ENCODE measurements at places on chromosomes 12 and 14.

GRCh38 chr12:12764824-12765223 is 20.6 kb upstream of the APOLD1 start:
- DNase-seq: no peak

DNA sequence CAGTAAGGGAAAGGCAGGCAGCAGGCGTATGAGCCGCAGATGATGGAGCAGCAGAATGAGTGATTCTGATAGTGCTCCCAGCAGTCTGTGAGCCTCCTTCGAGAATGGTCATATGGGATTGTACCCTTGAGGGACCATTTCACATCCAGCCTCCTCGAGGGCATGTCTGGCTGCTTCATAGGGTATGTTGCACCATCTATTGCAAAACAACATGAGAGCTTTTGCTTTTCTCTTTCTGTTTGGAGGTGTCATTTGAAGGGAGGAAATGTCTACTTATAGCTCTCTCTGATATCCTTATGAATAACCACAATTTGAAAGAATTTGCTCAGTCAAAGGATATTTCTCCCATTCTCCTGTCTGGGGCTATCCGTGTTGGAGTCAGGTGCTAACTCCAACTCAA is 172.8 kb downstream of the TMEM132C start:
- DNase-seq: no peak

GRCh38 chr12:79689061-79689476 is 1.7 kb downstream of the PAWR start:
- no peak for DNase-seq

DNA sequence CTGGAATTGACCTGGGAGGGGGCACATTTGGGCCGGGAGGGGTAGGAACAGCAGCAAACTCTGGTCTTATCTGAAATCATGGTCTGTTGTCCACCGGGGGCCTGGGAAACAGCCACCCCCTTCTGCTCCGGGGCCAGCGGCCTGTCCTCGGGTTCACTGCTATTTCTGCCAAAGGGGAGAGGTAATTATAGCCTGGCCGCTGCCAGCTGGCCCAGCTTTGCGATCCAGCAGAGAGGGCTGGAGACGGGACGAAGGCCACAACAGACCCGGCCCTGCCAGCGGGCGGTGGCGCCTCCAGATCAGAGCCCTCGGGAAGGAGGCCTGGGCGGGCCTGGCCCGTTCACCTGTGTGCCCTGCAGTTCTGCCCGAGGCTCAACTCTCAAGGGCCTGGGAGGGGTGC is at the start of gene C14orf180:
TSS of gene C14orf180 (plus strand) at position 258 of the 400 bp plus-strand sequence. CDS start 6,667 bp downstream, outside the sequence.
- no peak for DNase-seq

DNA sequence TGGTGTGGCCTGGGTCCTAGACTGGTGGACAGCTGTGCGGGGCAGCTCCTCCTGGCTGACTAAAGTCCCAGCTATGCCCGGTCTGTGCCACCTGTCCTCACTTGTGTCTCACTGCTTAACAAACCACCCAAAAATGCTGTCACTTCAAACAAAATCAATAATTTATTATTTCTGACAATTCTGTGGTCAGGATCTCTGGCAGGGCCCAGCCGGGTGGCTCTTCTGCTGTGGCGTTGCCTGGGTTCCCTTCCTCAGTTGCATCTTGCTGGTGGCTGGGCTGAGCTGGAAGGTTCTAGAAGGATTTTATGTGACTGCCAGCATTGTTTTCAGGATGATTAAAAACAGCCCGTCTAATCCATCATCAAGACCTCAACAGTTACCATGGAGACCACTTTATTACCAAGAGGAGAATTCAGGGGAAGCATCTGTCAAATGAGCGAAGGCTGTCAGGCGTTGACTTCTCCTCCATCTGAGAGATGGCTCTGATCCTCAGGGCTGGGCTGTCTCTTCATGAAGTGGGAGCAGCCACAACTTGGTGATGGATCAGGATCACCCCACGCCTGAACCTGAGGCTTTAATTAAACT is 280.6 kb upstream of the SFSWAP start:
- no peak for DNase-seq

GRCh38 chr12:115443351-115443938 is 759.5 kb upstream of the TBX3 start:
- no peak for DNase-seq

DNA sequence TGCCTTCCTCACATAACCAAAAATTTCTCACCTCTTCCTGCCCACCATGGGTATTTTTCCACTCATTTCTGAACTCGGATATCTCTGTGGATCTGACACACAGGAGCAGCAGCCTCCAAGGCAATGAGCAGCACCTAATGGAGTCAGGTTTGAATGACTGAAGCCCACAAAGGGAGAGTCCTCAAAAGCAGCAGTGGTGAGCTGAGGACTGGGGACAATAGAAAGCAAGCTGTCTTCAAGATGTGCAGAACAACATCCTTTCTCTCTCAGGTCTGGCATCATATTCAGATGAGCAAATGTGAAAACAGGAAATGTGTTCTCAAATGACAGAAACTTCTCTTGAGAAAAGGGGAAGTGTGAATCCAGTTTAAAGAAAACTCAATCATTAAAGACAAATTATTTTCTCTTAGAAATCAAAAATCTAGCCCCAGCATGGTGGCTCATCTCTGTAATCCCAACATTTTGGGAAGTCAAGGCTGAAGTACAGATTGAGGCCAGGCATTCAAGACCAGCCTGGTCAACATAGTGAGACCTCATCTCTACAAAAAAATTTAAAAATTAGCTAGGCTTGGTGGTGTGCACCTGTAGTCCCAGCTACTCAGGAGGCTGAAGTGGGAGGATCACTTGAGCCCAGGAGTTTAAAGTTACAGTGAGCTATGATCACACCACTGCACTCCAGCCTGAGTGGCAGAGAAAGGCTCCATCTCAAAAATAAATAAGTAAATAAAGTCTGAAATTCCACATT is 54.2 kb downstream of the C12orf42 start:
- DNase-seq: peak; percentile 97

DNA sequence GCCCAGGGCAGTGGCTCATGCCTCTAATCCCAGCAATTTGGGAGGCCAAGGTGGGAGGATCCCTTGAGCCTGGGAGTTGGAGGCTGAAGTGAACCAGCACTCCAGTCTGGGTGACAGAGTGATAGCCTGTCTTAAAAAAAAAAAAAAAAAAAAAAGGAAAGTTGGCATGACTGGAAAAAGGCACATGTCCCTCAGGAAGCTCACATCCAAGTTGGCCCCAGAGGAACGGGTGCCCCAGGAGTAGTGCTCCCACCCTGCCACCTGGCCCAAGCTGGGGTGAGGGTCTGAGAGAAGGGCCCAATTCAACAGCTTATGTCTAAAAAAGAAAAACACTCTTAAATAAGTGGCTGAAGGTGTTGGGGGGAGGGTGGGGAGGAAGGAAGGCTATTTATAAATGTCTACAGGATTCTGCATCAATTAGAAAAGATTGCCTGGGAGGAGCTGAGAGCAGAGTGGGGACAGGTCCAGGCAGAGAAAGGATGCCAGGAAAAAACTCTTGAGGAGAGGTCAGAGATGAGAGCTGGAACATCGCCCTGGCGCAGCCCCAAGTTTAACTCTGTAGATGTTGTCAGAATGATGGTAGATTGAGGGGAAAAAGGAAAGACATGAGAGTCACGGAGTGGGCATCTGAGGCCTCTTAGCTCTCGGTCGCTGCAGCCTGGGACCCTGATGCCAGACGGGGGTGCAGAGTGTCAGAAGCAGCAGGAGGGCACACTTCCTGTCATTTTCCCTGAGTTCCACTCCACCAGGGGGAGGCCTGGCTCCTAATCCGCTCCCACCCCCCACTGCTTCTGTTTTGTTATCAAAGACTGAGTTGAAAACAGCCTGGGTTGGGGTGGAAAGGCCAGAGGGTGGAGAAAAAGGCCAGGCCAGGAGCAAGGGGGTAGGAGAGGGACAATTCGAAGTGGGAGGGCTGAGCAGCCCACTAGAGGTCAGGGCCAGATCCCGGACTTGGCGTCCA is 7.3 kb downstream of the SPRYD3 start:
- DNase-seq: no peak

- DNase-seq: no peak
Measured at GRCh38 chr12:2751230-2751629, 43.5 kb upstream of the FKBP4 start.
